Vagina (tissue), 2 donors: ENCODE measurements at places on chromosomes 12 and 14.

DNA sequence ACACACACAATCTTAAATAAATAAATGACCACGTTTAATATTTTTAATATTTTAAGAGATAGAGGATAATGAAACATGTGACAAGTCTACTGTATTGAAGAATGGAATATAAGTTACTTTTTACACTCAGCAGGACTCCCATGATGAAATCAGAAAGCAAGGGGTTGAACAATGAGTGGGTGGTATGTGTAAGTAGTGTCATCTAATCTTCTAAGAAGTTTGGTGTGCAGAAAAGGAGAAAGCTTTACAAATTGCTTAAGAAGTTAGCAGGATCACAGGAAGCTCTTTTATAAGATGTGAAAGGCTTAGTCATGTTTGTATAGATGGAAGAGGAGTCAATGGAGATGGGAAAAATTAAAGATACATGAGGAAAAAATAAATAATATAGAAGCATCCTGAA, 47.8 kb downstream of the SLC15A5 start:
- no peaks in the 10 kb centered on the region for H3K27me3 ChIP-seq
- H3K36me3 ChIP-seq, result no peaks in the 10 kb centered on the region
- no peak for DNase-seq
- no peak overlapping the region for H3K27ac ChIP-seq

DNA sequence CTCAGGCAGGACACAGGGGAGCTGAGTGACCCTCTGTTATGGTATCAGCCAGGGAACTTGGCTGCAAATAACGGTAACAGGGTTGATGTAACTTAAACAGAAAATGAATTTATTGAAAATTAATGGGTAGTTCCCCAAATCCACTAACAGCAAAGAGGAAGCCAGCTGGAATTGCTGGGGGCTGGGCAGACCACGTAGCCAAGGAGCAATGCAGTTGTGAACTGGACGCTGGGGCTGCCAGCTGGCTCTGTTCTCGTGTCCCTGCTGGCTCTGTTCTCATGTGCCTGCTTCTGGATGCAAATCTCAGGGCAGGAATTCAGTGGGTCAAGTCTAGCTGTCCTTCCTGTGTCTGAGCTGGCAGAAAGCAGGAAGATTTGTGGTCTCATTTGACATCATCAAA, 1383.3 kb upstream of the TMEM132C start:
- no peaks in the 10 kb centered on the region for H3K4me1 ChIP-seq
- H3K27me3 ChIP-seq, result no peaks in the 10 kb centered on the region
- no peak for DNase-seq
- no peaks in the 10 kb centered on the region for H3K36me3 ChIP-seq

GRCh38 chr12:131867471-131867870, 27.0 kb upstream of the ULK1 start:
- H3K36me3 ChIP-seq, result no peaks in the 10 kb centered on the region
- no peak overlapping the region for H3K27ac ChIP-seq
- no peak for DNase-seq
- H3K4me3 ChIP-seq, result no peak overlapping the region
- H3K4me1 ChIP-seq, result peaks cover 12% of the 10 kb centered on the region

- no peak for DNase-seq
- H3K27ac ChIP-seq, result no peak overlapping the region
- H3K36me3 ChIP-seq, result no peaks in the 10 kb centered on the region
- H3K27me3 ChIP-seq, result no peaks in the 10 kb centered on the region
- peaks cover 42% of the 10 kb centered on the region for H3K4me1 ChIP-seq
Observed at GRCh38 chr12:11838403-11838802, 188.9 kb downstream of the ETV6 start.

DNA sequence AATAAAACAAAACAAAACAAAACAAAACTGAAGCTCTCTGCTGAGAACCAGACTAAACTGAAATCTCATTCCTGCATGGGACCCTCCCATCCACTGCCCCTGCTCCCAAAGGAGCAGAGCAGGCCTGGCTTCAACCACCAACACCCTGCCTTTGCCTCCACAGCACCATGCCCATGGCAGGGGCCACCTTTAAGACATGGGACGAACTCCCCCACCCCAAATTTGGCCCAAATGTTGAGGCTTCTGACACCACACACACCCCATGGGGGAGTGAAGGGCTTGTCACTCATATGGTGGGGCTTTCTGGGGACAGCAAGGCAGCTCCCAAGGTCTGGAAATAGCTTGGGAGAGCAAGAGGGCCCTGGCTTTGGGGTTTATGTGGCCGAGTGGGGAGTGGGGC, 177.2 kb downstream of the KIF26A start:
- H3K27ac ChIP-seq, result no peak overlapping the region
- no peaks in the 10 kb centered on the region for H3K27me3 ChIP-seq
- no peak overlapping the region for H3K4me3 ChIP-seq
- no peaks in the 10 kb centered on the region for H3K36me3 ChIP-seq

- peaks cover 3% of the 10 kb centered on the region for H3K36me3 ChIP-seq
- no peak overlapping the region for H3K4me3 ChIP-seq
- no peaks in the 10 kb centered on the region for H3K27me3 ChIP-seq
- DNase-seq, result no peak
- H3K27ac ChIP-seq, result no peak overlapping the region
Observed at GRCh38 chr12:31300783-31301182, 25.2 kb downstream of the SINHCAF start.

DNA sequence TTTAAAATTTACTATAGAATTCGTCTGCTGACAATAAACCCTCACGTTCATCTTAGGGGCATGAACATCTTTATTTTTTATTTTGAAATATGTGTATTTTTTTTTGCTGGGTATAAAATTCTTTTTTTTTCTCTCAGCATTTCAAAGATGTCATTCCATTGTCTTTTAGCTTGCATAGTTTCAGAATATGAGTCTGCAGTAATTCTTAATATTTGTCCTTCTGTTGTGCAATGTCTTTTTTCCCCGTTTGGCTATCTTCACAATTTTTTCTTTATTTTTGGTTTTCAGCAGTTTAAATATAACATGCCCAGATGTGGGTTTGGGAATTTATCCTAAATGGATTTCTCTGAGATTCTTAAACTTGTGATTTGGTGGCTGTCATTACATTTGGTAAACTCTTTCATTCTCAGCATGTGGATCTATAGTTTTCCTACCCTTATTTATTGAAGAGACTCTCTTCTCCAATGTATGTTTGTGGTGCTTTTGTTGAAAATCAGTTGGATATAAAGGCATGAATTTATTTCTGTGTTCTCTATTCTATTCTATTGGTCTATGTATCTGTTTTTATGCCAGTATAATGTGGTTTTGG, 37.8 kb upstream of the PLBD1 start:
- DNase-seq, result no peak
- no peaks in the 10 kb centered on the region for H3K4me1 ChIP-seq
- H3K27me3 ChIP-seq, result no peaks in the 10 kb centered on the region
- H3K4me3 ChIP-seq, result no peak overlapping the region
- H3K36me3 ChIP-seq, result no peaks in the 10 kb centered on the region

GRCh38 chr14:101780887-101781239, 19.4 kb downstream of the PPP2R5C start:
- peaks cover 14% of the 10 kb centered on the region for H3K4me1 ChIP-seq
- H3K4me3 ChIP-seq, result peak overlapping the region; percentile 49
- no peaks in the 10 kb centered on the region for H3K36me3 ChIP-seq
- DNase-seq, result no peak
- no peak overlapping the region for H3K27ac ChIP-seq

DNA sequence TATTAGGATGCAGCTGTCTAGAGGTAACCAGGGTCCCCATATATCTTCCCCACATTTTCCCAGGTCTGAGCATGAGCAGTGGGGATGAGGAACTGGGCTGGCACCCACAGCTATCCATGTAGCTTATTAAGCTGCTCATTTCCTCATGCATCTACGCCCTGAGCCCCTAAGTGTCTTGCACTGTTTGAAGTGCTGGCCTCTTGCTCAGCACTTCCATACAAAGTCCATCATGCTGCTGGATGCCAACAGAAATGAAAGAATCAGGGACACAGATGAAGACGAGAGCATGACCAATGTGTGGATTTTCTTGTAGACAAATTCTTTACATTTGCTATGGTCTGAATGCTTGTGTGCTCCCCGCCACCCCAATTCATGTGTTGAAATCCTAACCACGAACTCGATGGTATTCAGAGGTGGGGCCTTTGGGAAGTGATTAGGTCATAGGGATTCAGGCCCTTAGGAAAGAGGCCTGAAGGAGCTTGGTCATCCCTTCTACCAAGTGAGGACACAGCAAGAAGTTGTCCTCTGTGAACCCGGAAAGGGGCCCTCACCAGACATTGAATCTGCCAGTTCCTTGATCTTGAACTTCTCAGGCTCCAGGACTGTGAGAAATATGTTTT, 54.5 kb downstream of the C12orf75 start:
- H3K27ac ChIP-seq, result no peak overlapping the region
- no peaks in the 10 kb centered on the region for H3K36me3 ChIP-seq
- H3K4me3 ChIP-seq, result no peak overlapping the region
- DNase-seq, result no peak
- H3K27me3 ChIP-seq, result no peaks in the 10 kb centered on the region

- H3K27me3 ChIP-seq, result no peaks in the 10 kb centered on the region
- no peak overlapping the region for H3K4me3 ChIP-seq
- H3K4me1 ChIP-seq, result no peaks in the 10 kb centered on the region
- DNase-seq, result no peak
- H3K36me3 ChIP-seq, result no peaks in the 10 kb centered on the region
Observed at GRCh38 chr14:63795532-63795931, 57.3 kb upstream of the SYNE2 start.

DNA sequence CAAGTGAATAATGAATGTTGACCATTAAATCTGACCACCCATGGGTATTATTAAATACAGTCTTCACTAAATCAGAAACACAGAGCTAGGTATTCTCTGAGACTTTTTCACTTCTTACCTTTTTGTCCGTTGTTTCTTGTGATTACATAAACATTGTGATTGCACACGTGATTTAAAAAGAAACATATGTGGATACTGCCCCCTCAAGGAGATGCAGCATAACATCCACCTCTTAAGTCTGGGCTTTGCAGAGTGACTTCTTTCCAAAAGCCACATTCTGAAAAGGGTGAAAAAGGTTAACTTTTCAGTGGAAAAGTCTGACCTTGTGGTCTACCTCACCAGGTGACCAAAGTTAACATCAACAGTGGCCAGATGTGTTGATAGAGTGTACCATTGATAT, 185.5 kb upstream of the FAR2 start:
- no peaks in the 10 kb centered on the region for H3K27me3 ChIP-seq
- no peak overlapping the region for H3K4me3 ChIP-seq
- H3K36me3 ChIP-seq, result no peaks in the 10 kb centered on the region
- H3K27ac ChIP-seq, result no peak overlapping the region
- DNase-seq, result no peak

GRCh38 chr14:92890830-92891588, 31.9 kb upstream of the CHGA start:
- H3K27me3 ChIP-seq, result no peaks in the 10 kb centered on the region
- no peak overlapping the region for H3K4me3 ChIP-seq
- H3K4me1 ChIP-seq, result no peaks in the 10 kb centered on the region
- no peak overlapping the region for H3K27ac ChIP-seq
- DNase-seq, result no peak

DNA sequence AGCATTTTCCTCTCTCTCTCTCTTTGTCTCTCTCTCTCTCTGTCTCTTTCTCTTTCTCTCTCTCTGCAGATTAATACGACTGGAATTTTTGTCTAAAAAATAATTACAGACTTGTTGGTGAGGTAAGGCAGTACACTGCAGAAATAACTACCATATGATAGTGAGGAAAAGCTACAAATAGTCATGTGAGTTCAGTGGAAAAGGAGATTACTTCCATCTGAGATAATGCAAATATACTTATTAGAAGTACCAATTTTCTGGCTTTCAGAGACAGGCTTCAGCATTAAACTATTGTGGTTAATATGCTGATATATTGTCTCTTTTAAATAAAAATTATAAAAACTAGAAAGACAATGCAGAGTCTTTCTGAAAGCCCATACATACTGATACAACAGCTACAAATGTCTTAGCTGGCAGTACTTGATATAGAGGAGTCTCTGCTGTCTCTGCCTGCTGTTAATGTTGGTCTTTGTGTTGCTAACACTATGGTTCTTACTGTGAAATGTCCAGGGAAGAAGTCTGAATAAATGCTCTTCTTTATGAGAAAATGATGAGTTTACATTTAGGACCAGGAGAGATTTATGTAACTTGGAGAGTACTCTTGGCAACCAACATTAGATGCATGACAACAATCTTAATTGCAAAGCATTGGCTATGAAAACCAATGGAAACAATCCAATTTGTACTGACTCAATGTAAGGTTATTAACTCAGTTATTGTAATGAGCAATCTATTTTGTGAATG, 167.0 kb downstream of the LRFN5 start:
- no peaks in the 10 kb centered on the region for H3K36me3 ChIP-seq
- DNase-seq, result no peak
- no peaks in the 10 kb centered on the region for H3K27me3 ChIP-seq
- H3K4me3 ChIP-seq, result no peak overlapping the region
- no peak overlapping the region for H3K27ac ChIP-seq
- no peaks in the 10 kb centered on the region for H3K4me1 ChIP-seq

GRCh38 chr14:85444635-85445034, 85.3 kb upstream of the FLRT2 start:
- H3K27me3 ChIP-seq, result no peaks in the 10 kb centered on the region
- no peaks in the 10 kb centered on the region for H3K36me3 ChIP-seq
- H3K27ac ChIP-seq, result no peak overlapping the region
- H3K4me1 ChIP-seq, result no peaks in the 10 kb centered on the region
- no peak overlapping the region for H3K4me3 ChIP-seq
